ENCODE measurements at places on chromosomes 6 and 20.
A peak's percentile ranks its signal among the peaks of the same experiment; 100 is the strongest.

DNA sequence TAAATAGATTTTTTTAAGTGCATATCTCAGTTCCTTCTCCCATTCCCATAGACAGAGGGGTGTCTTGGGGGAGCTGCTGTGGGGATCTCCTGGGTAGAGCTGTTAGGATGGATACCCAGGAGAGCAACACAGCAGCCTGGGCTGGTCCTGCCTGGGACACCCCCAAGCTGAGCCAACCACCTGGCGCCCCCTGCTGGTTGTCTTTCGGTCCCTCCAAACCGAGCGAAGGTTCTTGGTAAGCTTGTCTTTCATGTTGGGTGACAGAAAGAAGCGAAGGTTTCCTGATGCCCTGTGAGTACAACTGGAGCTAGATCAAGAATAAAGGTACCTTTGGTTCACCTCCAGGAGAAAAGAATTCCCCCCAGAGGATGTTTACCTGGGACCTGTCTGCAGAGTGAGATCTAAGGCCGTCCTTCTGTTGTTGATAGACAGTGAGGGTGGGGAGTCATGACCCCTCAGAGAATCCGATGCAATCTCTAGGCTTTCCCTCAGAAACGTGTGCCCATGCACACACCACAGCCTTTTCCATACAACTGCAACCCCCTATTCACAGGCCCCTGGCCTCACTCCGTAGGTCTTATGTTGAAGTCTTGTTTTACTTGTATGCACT lies 50.8 kb downstream of the SNX9 start:
- DNase-seq, result peak; percentile 59

DNA sequence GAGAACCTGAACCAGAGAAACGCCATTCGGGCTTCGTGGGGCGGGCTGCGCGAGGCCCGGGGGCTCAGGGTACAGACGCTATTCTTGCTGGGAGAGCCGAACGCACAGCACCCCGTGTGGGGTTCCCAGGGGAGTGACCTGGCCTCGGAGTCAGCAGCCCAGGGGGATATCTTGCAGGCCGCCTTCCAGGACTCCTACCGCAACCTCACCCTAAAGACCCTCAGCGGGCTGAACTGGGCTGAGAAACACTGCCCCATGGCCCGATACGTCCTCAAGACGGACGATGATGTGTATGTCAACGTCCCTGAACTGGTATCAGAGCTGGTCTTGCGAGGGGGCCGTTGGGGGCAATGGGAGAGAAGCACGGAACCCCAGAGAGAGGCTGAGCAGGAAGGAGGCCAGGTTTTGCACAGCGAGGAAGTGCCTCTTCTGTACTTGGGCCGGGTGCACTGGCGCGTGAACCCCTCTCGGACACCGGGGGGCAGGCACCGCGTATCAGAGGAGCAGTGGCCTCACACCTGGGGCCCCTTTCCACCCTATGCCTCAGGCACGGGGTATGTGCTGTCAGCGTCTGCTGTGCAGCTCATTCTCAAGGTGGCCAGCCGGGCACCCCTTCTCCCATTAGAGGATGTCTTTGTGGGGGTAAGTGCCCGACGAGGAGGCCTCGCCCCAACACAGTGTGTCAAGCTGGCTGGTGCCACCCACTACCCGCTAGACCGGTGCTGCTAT lies 904 bp downstream of the B3GALT4 start:
- DNase-seq, result peak; percentile 19

DNA sequence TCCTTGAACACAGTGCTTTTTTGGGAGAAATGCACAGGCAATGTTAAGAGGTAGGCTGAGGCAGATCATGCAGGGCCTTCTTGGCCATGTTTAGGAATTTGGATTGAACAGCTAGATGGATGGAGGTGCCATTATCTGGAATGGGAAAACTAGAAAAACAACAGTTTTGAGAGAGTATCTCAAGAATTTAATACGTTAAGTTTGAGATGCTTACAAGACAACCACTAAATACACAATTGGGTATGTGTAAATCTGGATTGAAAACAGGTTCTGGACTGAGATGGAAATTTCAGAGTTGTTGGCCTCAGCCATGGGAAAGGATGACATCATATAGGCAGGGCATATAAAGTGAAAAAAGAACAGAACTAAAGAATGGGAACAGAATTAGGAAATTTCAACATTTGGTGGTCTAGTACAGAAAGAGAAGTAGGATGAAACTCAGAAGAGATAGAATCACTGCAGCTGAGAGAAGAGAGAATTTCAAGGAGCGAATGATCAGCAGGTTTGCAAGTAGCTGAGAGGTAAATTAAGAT lies 37.1 kb downstream of the NCOA7 start:
- DNase-seq, result no peak

DNA sequence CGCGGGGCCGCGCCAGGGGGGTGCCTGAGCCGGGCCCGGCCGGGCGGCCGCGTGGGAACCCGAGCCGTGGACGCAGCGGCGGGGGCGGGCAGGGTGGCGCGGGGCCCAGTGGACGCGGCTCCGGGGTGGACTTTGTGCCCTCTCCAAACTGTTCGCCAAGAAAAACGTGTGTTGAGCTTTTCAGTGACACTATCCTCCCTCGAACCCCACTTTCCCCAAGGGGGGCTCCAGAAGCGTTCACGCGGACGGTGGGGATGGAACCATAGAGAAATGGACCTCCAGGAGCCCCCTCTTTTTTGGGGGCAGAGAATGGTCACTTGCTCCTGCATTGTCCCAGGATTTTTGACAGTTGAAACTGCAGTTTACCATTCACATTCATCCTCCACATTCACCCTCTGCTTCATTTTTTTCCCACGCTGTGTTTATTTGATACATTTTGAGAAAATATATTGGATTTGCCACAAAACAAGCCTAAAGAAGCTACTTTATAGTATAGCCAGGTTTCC lies 2.9 kb upstream of the HIVEP1 start:
- no peak for DNase-seq

- no peak for DNase-seq
Observed at GRCh38 chr20:43092386-43093088, 97.2 kb downstream of the PTPRT start.

- DNase-seq, result peak; percentile 67
Observed at GRCh38 chr6:111263837-111264236, 176.5 kb downstream of the SLC16A10 start.

DNA sequence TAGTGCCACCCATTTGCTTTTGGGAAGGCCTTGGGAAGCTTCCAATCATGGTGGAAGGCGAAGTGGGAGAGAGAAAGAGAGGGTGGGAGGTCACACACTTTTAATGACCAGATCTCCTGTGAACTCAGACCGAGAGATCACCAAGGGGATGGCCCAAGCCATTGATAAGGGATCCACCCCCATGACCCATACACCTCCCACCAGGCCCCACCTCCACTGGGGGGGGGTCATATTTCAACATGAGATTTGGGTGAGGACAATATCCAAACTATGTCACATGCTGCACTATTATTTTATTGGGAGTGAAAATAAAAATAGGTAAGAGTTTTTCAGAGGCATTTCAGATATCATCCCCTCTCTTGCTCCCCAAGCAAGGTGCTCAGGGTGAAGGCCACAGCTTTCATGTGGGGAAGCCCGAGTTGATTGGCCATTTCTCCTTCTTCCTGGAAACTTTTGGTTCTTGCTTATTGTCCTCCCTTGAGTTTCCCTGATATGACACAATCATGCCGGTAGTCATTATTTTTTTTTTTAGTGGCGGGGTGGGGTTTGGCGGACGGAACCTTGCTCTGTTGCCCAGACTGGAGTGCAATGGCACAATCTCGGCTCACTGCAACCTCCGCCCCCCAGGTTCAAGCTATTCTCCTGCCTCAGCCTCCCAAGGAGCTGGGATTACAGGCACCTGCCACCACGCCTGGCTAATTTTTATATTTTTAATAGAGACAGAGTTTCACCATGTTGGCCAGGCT lies 15.2 kb downstream of the GMPR start:
- no peak for DNase-seq

DNA sequence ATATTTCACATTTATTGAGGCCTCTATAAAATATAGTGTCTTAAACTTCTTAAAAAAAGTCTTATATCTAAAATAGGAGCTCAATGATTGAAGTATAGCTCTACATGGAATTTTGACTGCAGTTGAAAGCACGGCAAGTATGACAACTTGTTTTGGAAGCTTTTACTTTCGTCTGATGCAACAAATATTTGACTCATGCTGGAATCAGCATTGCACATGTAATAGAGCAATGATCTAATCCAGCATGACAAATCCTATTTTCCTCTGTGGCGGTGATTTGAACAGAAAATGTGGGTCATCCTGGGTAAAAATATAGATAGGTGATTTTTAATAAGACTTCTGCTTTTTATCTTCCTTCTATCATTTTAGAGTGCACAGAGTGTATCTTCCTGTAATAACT lies 111.6 kb downstream of the TINAG start:
- DNase-seq, result peak; percentile 92

- DNase-seq, result no peak
Observed at GRCh38 chr20:16284385-16285100, 288.7 kb downstream of the KIF16B start.

- DNase-seq, result peak; percentile 72
Observed at GRCh38 chr20:44576297-44576696, 6.1 kb upstream of the PKIG start.

GRCh38 chr20:61236713-61237112 lies 15.3 kb upstream of the CDH4 start:
- DNase-seq, result no peak

DNA sequence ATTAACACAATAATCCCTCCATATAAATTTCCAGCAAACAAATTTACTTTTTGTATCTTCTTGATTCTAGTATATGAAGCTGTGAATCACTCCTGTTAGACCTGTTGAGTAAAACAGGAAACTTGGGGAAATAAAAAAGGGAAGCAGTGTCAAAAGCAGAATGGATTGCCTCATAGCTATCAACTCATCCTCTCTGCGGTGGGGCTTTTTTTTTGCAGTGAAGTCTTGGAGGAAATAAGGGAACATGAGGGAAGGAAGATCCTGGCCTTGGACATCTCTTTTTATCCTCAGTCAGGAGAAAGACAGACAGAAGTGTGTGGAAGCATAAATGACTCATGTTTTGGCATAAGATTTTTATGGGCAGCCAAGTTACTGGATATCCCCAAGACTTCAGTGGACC lies 332.5 kb downstream of the TFAP2A start:
- no peak for DNase-seq

DNA sequence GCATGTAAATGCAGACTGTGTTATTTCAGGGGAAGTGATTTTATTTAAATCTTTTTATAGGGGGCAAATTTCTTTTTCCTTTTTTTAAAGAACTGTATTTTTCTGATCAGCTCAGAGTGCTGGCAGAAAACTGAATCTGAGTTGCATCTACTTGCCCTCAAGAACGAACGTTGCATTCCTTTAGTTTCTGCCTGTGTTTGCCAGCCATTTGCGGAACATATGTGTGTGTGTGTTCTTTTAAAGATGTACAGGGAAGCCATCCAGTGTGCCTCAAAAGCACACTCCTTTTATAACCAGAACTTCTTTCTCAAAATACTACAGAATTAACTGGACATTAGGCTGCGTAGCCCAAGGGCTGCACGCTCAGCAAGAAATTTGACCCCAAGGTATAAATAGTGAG lies 25.8 kb upstream of the INSM1 start:
- DNase-seq, result no peak

- no peak for DNase-seq
Observed at GRCh38 chr6:53458105-53458866, 86.6 kb downstream of the GCLC start.

- no peak for DNase-seq
Observed at GRCh38 chr6:50353603-50354002, 303.9 kb upstream of the DEFB112 start.

- no peak for DNase-seq
Observed at GRCh38 chr20:64083804-64084684, at the start of gene LKAAEAR1. Gene LKAAEAR1, minus strand, starts transcription at chr20:64084398. Its CDS starts 179 bp downstream, at chr20:64084219.

DNA sequence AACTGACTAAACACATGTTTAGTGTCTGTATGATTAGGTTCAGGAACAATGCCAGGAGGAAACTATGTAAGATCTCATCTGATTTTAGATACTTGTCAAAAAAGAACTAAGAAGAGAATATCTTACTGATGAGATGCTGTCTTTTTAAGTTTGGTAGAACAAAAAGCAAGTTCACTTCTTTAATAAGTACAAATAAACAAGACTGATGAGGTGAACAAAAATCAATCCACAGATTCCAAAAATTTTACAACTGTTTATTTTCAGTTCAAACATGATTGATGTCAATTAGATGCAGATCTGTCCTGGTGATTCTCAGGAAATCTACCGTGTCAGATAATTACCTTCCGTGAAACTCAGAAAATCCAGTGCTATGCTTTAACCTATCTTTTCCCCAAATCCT lies 24.9 kb downstream of the EPHA7 start:
- no peak for DNase-seq

DNA sequence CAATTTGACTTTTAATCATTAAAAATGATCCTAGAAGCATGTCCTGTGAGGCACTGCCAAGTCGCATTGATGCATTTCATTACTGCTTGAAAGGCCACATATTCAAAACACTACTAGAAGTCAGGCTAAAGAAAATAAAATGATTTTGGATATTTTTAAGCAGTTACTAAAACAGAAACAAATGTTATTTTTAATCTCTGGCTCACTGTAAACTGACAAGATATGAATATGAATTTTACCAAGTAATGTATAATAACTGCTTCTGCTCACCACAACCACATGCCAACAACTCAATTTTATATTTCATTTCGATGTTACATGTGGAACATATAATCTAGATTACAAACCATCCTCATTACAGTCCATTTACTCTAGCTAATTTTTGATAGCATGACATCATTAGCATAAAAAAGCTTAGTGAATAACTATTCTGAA lies 90.6 kb downstream of the ATXN1 start:
- DNase-seq, result no peak

GRCh38 chr6:131784561-131784960 lies 23.3 kb upstream of the ENPP1 start:
- DNase-seq, result peak; percentile 63

DNA sequence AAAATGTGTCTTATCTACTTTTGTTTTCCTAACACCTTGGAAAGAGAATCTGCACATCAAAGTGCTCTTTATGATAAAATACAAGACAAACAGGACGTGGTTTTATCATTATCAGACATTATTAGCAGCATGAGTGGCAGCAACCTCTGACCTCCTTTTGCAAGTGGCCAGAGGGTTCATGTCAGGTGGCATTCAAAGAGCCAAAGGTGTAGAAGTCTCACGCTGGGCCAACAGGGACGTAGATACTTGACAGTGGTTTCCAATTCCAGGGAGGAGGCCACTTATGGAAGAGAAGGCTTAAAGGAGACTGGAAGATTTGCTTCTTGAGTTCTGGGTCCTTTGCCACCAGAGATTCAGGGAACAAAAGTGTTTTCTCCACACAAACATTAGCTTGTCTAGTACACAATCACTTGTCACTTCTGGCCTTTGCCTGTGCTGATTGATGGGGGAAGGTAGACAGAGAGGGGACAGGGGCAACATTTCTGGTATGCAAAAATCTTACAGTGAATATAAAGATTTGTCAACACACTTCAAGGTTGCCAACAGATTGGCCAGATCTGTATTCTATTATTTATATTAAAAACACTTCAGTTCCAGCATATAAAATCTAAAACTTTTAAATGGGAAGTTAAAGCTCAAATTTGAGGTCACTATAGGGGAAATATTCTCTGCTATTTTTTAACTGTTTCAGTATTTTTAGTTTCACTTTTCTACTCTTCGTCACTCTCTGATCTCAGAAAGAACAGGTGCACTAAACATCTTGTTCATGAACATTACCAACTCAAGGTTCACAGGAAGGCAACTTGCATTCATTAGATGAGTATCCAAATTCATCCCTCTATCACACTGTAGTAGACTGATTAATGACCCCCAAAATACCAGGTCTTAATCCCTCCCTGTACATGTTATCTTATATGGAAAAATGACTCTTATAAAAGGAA lies 52.1 kb upstream of the FBXO30 start:
- DNase-seq, result no peak

GRCh38 chr20:40591536-40591935 lies 97.5 kb downstream of the MAFB start:
- DNase-seq, result no peak

- DNase-seq, result no peak
Observed at GRCh38 chr6:140830666-140831065, 1302.1 kb upstream of the GJE1 start.

Measured in fibroblast of skin of abdomen (primary cell).